ENCODE measurements at places on chromosomes 6 and 20. TPM values are rescaled to one million over a fixed set of nuclear protein-coding genes. Genes with fewer than 3 reads are reported as not detected.

WFDC10B gene
- total RNA-seq: not detected

- DNase-seq: no peak
- H3K4me1 ChIP-seq: peaks cover 77% of the 10 kb centered on the region
Measured at GRCh38 chr6:31661262-31662123, 915 bp upstream of the C6orf47 start.

SLC4A11 gene
- 3.9 TPM for total RNA-seq

DNA sequence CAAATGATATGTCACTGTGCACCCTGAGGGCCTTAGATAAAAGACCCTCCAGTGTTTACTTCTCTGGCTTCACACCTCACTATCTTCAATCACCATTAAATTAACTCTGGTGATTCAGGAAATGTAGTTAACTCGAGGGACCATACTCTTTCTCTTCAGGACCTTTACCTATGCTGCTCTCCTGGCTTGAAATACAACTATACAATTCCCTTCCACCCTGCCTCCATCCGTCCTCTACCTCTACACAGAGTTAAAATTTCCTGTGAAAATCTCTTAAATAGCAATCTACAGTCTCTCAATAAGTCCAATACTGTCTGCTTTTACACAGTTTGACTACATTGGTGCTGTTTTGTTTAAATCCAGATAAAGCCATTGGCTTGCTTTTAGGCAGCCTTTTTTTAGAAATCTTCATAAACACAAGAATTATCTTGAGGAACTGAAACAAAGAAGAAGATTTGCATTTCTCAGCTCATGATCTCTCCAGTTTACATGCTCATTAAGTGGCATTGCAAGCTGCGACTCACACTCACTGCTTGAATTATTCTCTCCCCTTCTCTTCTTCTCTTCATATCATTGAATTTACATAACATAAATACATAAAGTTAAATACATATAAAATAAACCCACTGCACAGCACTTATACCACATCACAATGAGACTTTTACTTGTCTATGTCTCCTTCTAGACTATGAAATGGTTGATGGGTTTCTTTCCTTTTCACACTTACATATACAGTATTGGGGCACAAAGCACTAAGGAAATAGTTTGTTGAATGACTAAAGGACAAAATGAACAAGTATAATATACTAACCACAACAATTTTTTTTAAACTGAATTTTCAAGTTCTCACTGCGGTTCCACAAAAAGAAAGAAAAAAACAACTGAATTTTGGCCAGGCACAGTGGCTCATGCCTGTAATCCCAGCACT is 239.0 kb upstream of the KCNQ5 start:
- H3K4me3 ChIP-seq: no peak overlapping the region
- no peak for DNase-seq
- H3K27me3 ChIP-seq: no peaks in the 10 kb centered on the region
- H3K36me3 ChIP-seq: no peaks in the 10 kb centered on the region
- no peaks in the 10 kb centered on the region for H3K4me1 ChIP-seq
- no peak overlapping the region for H3K27ac ChIP-seq
